T-helper 1 cell (primary cell): ENCODE measurements at places on chromosomes 6 and 20.

GRCh38 chr20:2559651-2560050 is 23.3 kb downstream of the TMC2 start:
- no peak for DNase-seq

DNA sequence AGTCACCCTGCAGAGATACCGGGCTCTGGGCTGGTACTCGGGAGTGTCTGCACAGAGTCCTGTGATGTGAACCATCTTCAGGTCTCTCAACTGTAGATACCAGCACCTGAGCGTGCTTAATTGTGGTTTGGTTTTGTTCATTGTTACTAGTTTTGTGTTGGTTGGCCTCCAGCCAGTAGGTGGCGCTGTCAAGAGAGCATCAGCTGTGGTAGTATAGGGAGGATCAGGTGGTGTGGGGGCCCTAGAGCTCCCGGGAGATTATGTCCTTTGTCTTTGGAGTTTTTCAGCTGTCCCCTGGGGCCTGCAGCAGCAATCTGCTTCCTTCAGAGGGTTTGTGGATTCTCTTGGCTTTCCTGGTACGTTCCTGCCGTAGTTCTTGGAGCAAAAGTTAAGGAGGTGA is 67.9 kb downstream of the CDYL start:
- no peak for DNase-seq

- no peak for DNase-seq
Measured at GRCh38 chr6:165814679-165815078, 151.6 kb upstream of the PDE10A start.

DNA sequence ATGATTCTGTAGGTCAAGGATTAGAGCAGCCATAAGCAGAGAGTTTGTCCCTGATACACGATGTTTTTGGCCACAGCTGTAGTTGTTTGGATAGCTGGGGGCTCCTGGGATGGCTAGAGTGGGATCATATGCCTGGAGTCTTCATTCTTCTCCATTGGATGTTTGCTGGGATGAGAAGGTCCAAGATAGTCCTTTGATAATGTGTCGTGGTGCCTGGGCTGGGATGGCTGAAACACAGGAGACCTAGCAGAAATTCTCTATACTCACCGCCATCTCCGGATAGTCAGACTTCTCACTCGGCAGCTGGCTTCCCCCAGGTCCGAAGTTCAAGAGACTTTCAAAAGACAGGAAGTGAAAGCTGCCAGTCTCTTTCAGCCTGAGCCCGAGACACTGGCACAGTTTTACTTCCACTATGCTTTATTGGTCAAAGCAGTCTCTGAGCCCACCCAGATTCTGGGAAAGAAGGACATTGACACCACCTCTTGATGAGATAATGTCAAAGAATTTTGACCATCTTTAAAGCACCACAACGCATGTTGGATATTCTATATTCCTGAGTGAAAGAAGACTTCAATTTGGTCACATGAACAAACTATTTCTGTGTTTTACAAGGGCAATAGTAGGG is 16.0 kb downstream of the MARCKS start:
- no peak for DNase-seq

DNA sequence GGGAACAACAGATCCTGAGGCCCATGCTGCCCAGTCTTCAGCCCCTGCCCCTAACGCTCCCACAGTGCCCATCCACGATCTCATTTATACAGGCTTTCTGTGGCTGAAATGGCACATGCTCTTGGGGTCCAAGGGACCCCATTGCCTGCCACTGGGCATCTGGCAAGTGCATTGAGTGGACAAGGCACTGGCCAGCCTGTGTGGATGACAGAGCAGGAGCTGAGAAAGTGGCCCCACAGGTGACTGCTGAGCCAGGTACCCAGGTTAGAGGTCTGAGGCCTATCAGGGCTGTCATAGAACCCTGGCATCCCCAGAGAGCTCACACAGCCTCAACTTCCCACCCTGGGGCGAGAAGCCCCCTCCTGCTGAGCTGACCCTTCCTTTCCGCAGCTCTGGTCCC is 86.0 kb upstream of the NXT1 start:
- DNase-seq, result no peak

- DNase-seq, result no peak
Measured at GRCh38 chr20:36645353-36645752, 643 bp downstream of the SLA2 start.
